ENCODE measurements at places on chromosomes 7 and 10.
A peak's percentile ranks its signal among the peaks of the same experiment; 100 is the strongest.

DNA sequence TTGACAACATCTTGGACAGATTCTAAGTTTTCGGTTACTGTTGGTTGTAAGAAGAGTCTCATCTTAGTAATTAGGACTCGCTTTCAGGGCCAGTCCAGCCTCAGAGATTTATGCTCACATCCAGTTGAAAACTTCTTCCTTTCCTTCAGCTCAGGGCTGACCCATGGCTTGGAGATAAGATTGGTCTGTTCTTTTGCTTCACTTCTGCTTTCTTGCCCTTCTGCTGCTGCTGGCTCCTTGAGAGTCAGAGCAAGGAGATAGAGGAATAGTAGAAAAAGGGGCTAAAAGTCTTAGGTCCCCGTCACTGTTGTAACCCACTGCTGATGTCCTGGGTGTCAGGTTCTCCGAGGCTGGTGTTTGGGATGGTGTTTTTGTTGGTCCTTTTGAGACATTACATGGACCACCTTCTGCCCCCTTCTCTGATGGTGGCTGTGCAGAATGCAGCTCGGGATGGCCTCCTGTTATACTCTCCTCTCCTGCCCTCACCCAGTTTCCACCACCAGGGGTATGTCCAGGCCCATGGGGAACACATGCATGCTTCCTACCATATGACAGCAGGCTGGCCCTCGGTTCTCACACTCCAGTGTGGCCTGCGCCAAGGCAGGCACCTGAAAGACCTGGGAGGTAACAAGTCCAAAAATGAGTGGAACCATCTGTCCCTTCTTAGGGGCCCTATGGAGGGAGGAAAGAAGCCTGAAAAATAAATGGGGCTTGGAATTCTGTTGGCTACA is 67.8 kb upstream of the PCBD1 start:
- no peaks in the 10 kb centered on the region for H3K36me3 ChIP-seq
- no peaks in the 10 kb centered on the region for H3K4me1 ChIP-seq
- H3K4me3 ChIP-seq = no peak overlapping the region
- no peak for DNase-seq

DNA sequence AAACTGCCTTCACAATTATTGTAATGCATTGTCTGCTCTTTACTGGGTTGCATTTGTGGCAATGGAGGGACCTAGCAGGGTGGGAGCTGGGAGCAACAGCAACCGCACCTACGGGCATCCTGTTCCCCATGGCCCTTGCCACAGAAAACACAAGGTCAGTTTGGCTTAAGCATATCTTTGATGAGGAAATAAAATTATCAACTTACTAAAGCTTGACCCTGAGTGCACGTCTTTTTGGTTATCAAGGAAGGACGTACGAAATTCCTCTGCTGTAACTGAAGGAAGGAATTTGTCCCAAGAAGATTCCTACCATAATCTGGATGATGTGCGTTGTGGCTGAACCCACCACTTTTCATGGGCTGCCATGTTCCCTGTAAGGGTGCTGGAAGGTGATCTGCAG is 19.9 kb upstream of the PTPRN2 start:
- H3K36me3 ChIP-seq = no peaks in the 10 kb centered on the region
- no peaks in the 10 kb centered on the region for H3K4me1 ChIP-seq
- no peak overlapping the region for H3K4me3 ChIP-seq
- no peak for DNase-seq

DNA sequence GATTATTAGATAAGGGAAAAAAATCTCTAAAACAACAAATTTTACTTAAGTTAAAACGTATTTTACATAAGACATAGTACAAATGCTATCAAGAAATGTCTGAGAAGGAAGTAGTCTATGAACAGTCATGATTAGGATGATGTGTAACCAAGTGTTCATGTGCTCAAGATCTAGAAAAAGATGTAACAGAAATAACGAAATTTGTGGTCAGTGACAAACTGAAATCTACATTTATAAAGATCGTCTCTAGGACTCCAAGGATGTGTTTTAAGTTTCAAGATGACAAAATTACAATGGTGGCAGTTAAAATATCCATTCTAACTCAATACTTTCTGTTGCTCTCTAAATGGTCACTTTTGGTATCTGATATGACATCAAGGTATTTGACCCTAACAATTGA is 17.2 kb downstream of the PPP3CB start:
- H3K27ac ChIP-seq = no peak overlapping the region
- peaks cover 17% of the 10 kb centered on the region for H3K36me3 ChIP-seq
- no peaks in the 10 kb centered on the region for H3K27me3 ChIP-seq
- H3K4me3 ChIP-seq = no peak overlapping the region

DNA sequence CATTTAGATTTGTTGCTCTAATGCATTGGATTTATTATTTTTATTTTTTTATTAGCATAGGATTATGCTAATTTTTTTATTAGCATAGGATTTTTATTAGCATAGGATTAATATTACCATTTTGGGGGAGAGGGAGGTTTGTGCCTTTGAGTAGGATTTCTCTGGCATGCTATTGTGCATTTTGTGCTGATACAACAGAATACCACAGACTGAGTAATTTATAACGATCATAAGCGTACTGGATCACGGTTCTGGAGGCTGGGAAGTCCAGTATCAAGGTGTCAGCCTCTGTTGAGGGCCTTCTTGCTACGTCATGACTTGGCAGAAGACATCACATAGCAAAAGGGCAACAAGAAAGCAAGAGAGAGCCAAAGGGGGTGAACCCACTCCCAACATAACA is 187.5 kb downstream of the XPNPEP1 start:
- no peak for DNase-seq
- H3K27me3 ChIP-seq = no peaks in the 10 kb centered on the region
- no peak overlapping the region for H3K4me3 ChIP-seq

- no peak overlapping the region for H3K4me3 ChIP-seq
- no peaks in the 10 kb centered on the region for H3K4me1 ChIP-seq
- H3K27ac ChIP-seq = no peak overlapping the region
- no peaks in the 10 kb centered on the region for H3K27me3 ChIP-seq
Observed at GRCh38 chr7:80127412-80128160, 7.0 kb upstream of the GNAI1 start.

- peak; percentile 93 for DNase-seq
- peaks cover 58% of the 10 kb centered on the region for H3K4me1 ChIP-seq
- H3K27ac ChIP-seq = peak overlapping the region; percentile 99
- H3K4me3 ChIP-seq = peak overlapping the region; percentile 36
Observed at GRCh38 chr7:1028044-1028770, 16.1 kb upstream of the GPR146 start.

- H3K27ac ChIP-seq = peak overlapping the region; percentile 64
- H3K36me3 ChIP-seq = peaks cover 11% of the 10 kb centered on the region
- DNase-seq = peak; percentile 33
- H3K4me1 ChIP-seq = peaks cover 31% of the 10 kb centered on the region
- H3K4me3 ChIP-seq = peak overlapping the region; percentile 96
- H3K27me3 ChIP-seq = no peaks in the 10 kb centered on the region
Observed at GRCh38 chr10:73810735-73811465, 498 bp downstream of the NDST2 start.

DNA sequence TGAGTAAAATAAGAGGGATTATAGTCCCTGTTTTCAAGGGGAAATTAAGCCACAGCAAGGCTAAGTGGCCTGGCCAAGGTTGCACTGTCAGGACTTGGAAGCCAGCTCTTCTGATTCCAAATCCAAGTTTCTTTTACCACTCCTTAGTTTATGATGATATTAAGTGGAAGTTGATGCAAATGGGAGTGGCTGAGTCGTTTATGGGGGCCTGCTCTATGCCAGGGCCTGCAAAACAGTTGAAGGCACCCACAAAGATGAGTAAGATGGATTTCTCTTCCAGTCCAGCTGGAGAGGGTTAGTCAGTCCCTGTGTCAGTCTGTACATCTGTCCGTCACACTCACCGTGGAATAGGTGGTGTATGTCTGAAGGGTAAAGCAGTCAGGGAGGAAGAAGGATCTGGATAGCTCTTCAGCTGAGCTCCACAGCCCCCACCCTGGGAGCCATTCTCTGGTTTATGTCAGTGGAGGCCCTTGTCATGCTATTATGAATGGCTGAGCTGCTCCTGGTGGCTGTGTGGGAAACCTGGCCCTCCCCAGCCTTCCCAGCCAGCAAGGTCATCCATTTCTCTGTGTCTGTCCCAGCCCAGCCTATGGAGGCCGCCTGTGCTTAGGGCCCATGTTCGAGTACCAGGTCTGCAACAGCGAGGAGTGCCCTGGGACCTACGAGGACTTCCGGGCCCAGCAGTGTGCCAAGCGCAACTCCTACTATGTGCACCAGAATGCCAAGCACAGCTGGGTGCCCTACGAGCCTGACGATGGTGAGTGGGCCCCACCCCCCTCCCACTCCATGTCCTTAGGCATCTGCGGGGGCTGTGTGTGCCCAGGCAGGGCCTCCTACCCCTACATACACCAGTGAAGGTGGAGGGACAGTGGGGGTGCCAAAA is 44.5 kb downstream of the TBATA start:
- H3K27me3 ChIP-seq = no peaks in the 10 kb centered on the region
- no peaks in the 10 kb centered on the region for H3K4me1 ChIP-seq
- no peak for DNase-seq
- H3K36me3 ChIP-seq = no peaks in the 10 kb centered on the region
- H3K27ac ChIP-seq = no peak overlapping the region

- DNase-seq = no peak
- H3K27ac ChIP-seq = no peak overlapping the region
- no peak overlapping the region for H3K4me3 ChIP-seq
- no peaks in the 10 kb centered on the region for H3K4me1 ChIP-seq
Observed at GRCh38 chr7:80302078-80302477, 167.4 kb downstream of the GNAI1 start.

- H3K27ac ChIP-seq = no peak overlapping the region
- peaks cover 47% of the 10 kb centered on the region for H3K36me3 ChIP-seq
- no peak for DNase-seq
- no peaks in the 10 kb centered on the region for H3K27me3 ChIP-seq
- H3K4me1 ChIP-seq = no peaks in the 10 kb centered on the region
- no peak overlapping the region for H3K4me3 ChIP-seq
Observed at GRCh38 chr10:3151889-3152565, 20.6 kb downstream of the PITRM1 start.

GRCh38 chr7:68562323-68562899 is 1035.9 kb upstream of the AUTS2 start:
- no peak for DNase-seq
- H3K27me3 ChIP-seq = no peaks in the 10 kb centered on the region
- H3K27ac ChIP-seq = no peak overlapping the region
- no peak overlapping the region for H3K4me3 ChIP-seq
- no peaks in the 10 kb centered on the region for H3K36me3 ChIP-seq
- no peaks in the 10 kb centered on the region for H3K4me1 ChIP-seq

DNA sequence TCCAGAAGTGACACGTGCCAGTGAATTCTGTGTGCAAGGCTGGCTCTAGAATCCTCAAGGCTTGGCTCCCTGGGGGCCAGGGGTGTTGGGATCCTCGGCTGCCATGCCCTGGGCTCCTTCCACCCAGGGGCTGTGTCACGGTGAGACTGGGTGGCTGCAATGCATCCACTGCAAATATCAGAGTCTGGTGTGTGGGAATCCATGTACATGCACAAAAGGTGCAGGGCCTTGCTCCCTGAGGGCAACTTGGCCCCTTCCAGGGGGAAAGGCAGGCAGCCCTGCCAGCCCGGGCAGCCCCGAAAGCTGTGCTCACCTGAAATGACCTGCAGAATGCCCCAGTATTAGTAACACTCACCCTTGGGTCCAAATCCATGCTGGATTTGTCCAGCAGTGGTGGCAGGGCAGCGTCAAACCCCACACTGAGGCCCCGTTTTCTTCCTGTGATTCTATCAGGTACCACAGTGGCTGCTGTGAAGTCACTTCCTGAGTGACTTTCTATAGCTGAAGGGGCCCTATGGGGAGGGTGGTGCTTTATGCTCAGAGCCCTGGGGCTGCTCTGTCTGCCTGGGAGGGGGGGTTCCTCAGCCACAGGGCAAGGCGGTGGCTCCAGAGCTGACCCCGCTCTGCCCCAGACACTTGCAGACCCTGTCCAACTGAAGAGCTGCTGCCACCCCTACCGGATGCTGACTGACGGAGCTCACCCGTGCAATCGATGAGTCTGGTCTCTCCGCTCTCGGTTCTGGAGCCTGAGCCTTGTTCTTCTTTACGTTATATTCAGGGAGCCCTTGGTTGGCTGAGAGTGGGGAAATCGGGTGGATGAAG is 317.7 kb downstream of the GLRX3 start:
- no peaks in the 10 kb centered on the region for H3K27me3 ChIP-seq
- no peak overlapping the region for H3K27ac ChIP-seq
- DNase-seq = no peak

GRCh38 chr7:76357475-76358010 is 1.2 kb downstream of the YWHAG start:
- peak overlapping the region; percentile 89 for H3K4me3 ChIP-seq
- no peaks in the 10 kb centered on the region for H3K27me3 ChIP-seq
- H3K27ac ChIP-seq = peak overlapping the region; percentile 99
- no peak for DNase-seq

- no peak overlapping the region for H3K4me3 ChIP-seq
- no peak overlapping the region for H3K27ac ChIP-seq
- no peaks in the 10 kb centered on the region for H3K27me3 ChIP-seq
- DNase-seq = no peak
- H3K36me3 ChIP-seq = no peaks in the 10 kb centered on the region
Observed at GRCh38 chr7:129517931-129518330, 15.6 kb downstream of the SMKR1 start.

GRCh38 chr10:128377988-128378387 is 251.8 kb upstream of the MKI67 start:
- H3K36me3 ChIP-seq = no peaks in the 10 kb centered on the region
- no peak for DNase-seq
- no peak overlapping the region for H3K27ac ChIP-seq
- no peak overlapping the region for H3K4me3 ChIP-seq
- H3K27me3 ChIP-seq = no peaks in the 10 kb centered on the region

DNA sequence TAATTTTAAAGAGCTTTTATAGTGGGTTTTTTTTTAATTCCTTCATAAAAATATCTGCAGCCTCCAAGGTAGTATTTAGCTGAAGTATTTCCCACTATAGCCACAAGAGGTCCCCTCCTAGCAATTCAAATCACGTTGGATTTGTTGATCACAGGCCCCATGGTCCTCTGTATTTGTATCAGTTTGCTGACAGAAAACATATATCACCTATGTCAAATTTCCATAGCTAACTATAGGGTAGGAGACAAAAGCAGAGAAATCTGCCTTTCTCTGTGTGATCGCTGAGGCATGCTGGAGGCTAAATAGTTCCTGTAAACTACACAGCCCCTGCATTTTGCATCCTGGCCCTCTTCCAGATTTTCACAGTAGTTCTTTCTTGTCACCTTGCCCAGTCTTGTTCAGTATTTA is 1.7 kb upstream of the CTNNA3 start:
- H3K4me1 ChIP-seq = peaks cover 5% of the 10 kb centered on the region
- no peak for DNase-seq
- no peak overlapping the region for H3K27ac ChIP-seq
- no peaks in the 10 kb centered on the region for H3K27me3 ChIP-seq

DNA sequence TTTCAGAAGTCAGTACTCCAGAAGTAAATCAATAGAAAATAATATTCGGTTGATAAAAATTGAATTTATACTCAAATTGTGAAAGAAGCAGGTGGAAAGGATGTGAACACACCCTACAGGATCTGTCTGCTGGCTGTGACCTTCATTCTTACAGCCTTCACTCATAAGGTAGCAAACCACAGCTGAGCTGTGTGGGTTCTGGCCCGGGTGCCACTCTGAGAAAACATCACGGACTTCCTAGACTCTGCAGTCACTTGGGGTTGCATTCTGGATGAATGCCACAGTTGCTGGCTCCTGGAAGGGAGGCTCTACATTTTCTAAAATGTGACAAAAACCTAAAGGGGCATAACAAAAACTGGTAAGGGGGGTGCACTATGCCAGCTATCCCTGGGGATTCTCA is 36.0 kb upstream of the ABLIM1 start:
- H3K27ac ChIP-seq = no peak overlapping the region
- no peaks in the 10 kb centered on the region for H3K27me3 ChIP-seq
- no peak for DNase-seq
- H3K4me3 ChIP-seq = no peak overlapping the region
- no peaks in the 10 kb centered on the region for H3K36me3 ChIP-seq

Data from body of pancreas (tissue), 4 donors.